ENCODE measurements at places on chromosomes 6 and 20.

GRCh38 chr20:41717483-41717882 lies 99.3 kb upstream of the CHD6 start:
- no peak for DNase-seq

- no peak for DNase-seq
Measured at GRCh38 chr6:152300517-152300916, 336.6 kb downstream of the SYNE1 start.

- DNase-seq = no peak
Measured at GRCh38 chr6:89564752-89565427, 73.7 kb downstream of the LYRM2 start.

GRCh38 chr20:53557130-53557529 lies 36.5 kb downstream of the ZNF217 start:
- DNase-seq = no peak

DNA sequence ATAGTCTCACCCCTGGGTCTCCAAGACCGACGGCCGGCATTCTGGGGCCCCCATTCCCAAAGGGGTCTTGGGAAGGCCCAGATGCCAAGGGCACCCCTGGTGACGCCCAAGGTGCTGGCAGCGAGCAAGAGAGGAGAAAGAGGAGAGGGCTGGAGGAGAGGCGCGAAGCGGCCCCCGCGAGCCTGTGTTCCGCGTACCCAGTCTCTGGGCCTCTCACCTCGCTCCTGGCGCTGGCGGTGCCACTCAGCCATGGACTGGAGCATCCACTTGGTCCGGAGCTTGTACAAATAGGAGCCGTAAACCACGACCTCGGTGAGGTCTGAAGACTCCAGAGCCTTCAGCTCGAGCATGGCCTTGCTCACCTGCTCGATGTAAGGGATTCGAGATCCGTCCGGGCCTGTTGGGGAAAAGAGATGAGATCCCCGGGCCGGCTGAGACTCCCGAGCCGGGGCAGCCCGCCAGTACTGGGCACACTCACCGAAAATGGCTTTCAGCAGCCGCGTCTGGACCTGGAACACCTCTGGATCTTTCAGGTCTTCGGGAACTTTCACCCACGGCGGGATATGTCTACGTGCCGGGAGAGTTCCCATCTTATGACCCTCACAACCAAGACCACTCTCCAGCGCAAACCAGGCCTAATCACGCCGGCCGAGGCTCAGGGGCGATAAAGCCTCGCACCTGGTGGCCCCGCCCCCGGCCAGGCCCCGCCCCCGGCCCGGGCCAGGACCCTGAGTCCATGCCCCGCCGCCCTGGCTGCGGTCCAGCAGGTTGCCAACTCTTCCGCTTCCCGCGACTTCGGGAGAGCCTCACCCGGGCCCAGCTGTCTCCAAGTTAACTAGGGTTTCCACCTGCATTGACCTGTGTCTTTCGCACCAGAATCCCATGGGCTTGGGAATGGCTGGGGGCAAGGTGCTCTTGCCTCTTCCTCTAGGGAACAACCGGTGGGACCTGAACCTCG lies at the start of gene DPPA5:
Gene DPPA5 (minus strand): TSS at position 641 of the 958 bp plus-strand sequence. CDS start 51 bp downstream, at position 590.
- no peak for DNase-seq

- DNase-seq = no peak
Measured at GRCh38 chr6:39221779-39222641, 7.3 kb downstream of the KCNK5 start.

GRCh38 chr6:83702749-83703148 lies 6.2 kb downstream of the SNAP91 start:
- no peak for DNase-seq

DNA sequence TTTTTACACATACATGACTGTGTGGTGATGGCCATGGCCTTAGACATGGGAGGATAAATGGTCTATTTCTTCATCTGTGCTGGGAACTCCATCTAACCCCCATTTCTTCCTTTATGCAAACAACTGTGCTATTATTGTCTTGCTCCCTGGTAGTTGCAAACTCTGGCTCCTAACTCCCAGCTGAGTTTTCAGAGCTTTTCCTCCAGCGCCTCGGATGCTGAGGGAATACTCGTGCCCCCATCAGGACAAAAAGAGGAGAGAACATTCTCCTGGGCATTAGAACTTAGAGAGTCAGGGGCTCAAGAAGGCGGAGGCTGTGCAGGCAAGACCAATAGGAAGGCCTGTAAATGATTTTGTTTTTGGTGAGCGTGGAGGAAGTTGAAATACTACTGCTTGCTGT lies 2.1 kb downstream of the DAAM2 start:
- no peak for DNase-seq

- no peak for DNase-seq
Measured at GRCh38 chr6:170080828-170081371, 210.0 kb downstream of the DLL1 start.

DNA sequence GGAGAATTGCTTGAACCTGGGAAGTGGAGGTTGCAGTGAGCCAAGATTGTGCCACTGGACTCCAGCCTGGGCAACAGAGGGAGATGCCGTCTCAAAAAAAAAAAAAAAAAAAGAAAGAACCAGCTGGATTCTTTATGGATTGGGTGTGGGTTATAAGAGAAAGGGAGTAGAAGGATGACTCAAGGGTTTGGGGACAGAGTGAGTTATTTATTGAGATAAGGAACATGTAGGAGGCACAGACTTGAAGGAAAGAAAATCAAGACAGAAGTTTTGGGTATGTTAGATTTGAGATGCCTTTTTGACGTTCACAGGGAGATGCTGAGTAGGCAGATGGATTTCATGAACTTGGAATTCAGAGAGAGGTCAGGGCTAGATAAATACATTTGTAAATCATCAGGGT lies 47.6 kb downstream of the KIZ start:
- DNase-seq = no peak

DNA sequence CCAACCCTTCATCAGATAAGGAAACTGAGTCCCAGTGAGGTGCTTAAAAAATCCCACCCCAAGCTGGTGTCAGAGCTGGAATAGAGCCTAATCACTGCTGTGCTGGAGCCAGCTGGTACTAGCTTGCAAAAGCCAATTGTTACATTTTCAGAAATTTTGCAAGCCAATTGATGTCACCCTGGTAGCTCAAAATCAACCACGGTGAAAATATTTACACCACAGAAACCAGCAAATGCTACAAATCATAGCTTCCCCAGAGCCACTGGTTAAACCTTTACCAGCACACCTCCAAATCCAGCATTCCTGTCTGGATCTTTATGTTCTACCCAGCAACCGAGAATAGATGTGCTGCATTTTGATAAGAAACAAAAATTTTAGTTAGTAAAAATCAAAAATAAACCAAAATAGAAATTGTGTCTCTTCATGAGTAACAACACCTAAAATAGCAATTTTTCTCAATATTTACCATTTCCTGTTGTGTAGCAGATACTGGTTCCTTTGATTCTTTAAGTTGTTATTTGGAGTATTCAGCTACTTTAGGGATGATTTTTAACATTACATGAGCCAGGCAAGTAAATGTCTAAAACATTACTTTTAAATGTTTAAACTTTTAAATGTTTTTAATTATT lies 7.2 kb upstream of the LCA5 start:
- DNase-seq = no peak

DNA sequence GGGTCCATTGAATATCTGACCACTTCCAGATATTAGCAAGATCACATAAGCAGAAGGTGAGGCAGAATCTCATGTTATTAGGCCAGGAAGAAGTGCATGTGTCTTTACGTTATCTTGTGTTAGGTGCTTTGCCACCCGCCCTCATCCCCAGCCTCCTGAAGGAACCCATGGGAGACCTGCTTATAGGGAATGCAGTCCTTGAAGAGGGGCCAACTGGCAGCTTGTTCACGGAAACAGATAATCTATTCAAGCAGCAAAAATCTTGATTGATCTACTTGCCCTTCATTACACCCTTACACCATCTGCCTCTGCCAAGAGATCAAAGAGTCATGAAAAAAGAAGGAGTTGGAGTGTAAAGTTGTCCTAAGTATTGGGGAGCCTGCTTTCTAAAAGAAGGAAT lies 576.4 kb downstream of the HTR1B start:
- no peak for DNase-seq

GRCh38 chr20:16005021-16005914 lies 568.0 kb downstream of the KIF16B start:
- DNase-seq = no peak

- DNase-seq = no peak
Measured at GRCh38 chr20:3980260-3981131, 34.9 kb downstream of the RNF24 start.

DNA sequence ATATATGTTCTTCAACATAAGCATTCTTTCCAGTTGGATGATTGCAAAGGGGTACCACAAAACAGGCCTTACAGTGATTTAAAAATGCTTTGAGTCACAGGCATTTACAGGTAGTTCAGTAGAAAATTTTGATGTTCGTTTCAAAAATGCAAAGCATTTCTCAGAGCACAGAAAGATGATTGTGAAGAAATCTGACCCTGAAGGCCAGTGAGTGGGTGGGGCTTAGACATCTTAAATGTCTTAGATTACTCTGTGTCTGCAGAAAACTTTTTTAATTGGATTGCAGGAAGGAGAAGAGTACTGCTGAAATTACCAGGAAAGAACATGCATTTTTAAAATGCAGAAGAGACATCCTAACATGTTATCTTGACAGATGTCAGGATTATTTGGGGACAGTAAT lies 268.3 kb downstream of the CDKAL1 start:
- DNase-seq = no peak

DNA sequence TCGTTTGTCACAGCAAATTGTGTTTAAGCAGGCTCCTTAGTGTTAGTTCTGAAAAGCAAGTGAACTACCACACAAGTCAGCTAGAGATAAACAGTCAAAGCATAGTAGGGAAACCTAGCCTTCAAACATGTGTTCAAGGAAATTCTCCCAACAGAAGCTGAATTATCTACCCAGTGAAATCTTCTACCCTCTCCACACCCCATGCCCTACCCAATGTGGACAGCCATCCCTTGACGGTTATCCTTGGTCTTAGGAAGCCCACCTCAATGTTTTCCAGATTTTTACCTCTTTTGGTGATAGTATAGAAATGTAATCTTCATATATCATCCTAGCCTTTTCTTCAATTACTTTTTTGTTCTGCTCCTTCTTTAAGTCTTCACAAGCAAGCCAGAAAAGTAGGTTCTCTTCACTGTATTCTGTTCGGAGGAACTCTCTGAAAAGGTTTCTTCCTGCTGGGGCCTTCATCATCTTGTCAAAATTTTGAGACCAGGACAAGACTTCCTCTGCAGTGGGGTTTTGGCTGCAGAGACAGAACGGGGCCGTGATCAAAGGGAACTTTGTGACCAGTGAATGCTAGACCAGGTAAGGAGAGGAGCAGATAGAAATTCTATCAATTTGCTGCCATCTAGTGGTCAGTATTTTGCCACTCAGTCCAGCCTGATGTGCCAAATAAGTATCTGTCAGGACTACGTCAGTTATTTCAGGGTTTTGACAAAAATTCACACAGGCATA lies 21.6 kb upstream of the MTRF1L start:
- no peak for DNase-seq

- no peak for DNase-seq
Measured at GRCh38 chr6:75624335-75624734, 22.7 kb downstream of the SENP6 start.

DNA sequence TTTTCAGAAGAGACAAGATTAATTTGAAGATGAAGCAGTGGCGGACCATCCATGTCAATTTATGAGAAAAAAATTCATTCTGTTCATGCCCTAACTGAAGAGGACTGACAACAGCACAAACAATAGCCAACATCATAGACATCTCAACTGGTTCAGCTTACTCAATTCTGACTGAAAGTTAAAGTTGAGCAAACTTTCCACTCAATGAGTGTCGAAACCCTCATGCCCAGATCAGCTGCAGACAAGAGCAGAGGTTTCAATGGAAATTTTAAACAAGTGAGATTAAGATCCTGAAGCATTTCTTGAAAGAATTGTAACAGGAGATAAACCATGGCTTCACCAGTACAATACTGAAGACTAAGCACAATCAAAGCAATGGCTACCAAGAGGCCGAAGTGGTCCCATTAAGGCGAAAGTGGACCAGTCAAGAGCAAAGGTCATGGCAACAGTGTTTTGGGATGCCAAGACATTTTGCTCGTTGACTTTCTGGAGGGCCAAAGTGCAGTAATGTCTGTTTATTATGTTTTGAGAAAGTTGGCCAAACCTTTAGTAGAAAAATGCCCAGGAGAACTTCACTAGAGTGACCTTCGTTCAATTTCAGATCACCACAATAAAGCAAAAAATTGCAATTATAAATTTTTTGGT lies 6.1 kb upstream of the SFT2D1 start:
- no peak for DNase-seq

DNA sequence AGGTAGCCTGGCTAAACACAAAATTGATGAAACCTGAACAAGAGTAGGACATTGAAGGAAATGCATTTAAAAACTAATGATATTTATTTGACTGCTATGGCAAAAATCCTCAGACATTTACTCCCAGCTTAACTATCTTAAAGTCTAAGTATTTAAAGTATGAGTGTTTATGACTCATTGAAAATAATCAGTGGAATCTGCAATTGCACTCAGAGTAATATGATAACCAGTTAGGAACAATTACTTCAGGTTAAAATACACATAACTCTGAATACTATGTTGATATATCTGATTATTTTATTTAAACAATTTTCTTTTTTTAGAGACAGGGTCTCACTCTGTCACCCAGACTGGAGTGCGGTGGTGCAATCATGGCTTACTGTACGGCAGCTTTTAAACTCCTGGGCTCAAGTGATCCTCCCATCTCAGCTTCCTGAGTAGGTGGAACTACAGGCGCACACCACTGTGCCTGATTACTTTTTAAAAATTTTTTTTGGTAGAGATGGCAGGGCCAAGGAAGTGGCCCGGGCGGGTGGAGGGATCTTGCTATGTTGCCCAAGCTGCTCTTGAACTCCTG lies 43.9 kb downstream of the FILIP1 start:
- DNase-seq = no peak

- no peak for DNase-seq
Measured at GRCh38 chr6:7243179-7243981, 69.6 kb downstream of the SSR1 start.
